ENCODE measurements at places on chromosomes 1 and 21. TPM values are rescaled to one million over a fixed set of nuclear protein-coding genes. Genes with fewer than 3 reads are reported as not detected.

DNA sequence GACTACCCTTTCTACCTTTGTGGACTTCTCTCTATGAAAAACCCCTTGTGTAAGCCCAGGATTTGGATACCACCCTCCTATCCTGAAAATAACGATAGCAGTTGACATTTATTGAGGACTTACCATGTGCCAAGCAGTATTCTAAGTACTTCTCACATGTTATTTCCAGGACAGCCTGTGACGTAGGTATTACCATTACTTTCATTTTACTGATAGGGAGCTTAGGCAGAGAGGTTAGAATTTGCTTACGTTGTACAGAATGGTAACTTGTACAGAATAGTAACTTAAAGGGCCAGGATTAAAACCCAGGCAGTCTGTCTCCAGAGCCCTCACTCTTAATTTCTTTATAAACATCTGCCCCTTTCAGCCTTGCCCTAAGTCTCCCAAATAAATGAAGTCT is 138.3 kb downstream of the NTMT2 start:
- no peaks in the 10 kb centered on the region for H3K36me3 ChIP-seq
- no peak for DNase-seq
- H3K27me3 ChIP-seq = no peaks in the 10 kb centered on the region

The PGLYRP3 gene
- not detected for total RNA-seq

The NTNG1 gene
- not detected for total RNA-seq

GRCh38 chr1:152983234-152983633 is 647 bp upstream of the SPRR1A start:
- no peaks in the 10 kb centered on the region for H3K36me3 ChIP-seq
- no peaks in the 10 kb centered on the region for H3K4me1 ChIP-seq
- no peak overlapping the region for H3K27ac ChIP-seq

GRCh38 chr1:100921110-100921706 is 25.3 kb downstream of the SLC30A7 start:
- H3K4me3 ChIP-seq = no peak overlapping the region
- no peak overlapping the region for H3K27ac ChIP-seq
- H3K36me3 ChIP-seq = no peaks in the 10 kb centered on the region
- no peak for DNase-seq
- H3K4me1 ChIP-seq = peaks cover 37% of the 10 kb centered on the region
- no peaks in the 10 kb centered on the region for H3K27me3 ChIP-seq

Measured in T-cell (primary cell).